Heart left ventricle (tissue), 16 donors: ENCODE measurements at places on chromosomes 13 and 19. TPM values are rescaled to one million over a fixed set of nuclear protein-coding genes. Genes with fewer than 3 reads are reported as not detected.

DNA sequence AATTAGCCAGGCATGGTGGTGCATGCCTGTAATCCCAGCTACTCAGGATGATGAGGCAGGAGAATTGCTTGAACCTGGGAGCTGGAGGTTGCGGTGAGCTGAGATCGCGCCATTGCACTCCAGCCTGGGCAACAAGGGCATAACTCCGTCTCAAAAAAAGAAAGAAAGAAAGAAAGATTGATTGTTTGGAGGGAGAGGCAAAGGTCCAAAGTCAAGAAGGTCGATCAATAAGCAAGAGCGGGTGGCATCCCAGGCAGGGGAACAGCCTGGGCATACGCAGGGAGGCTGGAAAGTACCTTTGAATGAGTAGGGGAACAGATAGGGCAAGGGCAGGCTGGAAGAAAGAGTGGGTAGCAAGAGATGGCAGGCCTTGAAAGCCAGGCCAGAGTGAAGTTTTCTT, 11.9 kb upstream of the APOC4 start:
- no peak for DNase-seq

DNA sequence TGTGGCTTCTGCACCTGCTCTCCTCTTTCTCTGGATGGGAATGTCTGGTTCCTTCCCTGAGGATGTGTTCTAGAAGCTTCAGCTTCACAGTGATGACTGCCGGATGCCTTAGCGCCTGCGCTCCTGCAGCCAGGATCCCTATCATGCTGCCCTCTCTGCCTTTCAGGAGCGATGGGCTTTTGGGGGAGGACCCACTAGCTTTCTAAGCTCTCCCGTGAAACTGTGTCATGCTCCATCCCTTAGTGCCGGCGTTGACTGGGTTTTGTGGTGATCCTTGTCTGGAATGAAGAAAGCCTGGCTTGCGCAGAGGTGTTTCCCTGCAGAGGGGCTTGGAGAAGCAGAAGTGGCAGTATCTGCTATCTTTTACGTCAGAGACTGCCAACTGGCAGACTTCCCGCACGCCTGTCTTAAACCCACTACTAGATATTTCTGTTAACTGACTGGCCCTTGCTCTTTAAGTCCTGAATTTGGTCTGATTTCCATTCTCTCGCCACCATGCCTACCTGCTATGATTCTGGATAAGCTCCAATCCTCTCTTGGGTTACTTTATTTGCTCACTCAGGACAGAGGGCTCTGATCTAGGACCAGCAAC, 3.8 kb upstream of the KMT2B start:
- DNase-seq: no peak

- no peak for DNase-seq
Measured at GRCh38 chr19:53172889-53173288, 14.0 kb upstream of the ZNF347 start.

The LILRA2 gene
- 2.5 TPM for total RNA-seq
